CD4-positive, alpha-beta memory T cell (primary cell): ENCODE measurements at places on chromosomes 12 and 14.

- no peak for DNase-seq
These were observed 9.8 kb downstream of the CCDC85C start for GRCh38 chr14:99593971-99594841.

GRCh38 chr12:58513852-58514251 is 406.5 kb downstream of the LRIG3 start:
- DNase-seq: no peak

DNA sequence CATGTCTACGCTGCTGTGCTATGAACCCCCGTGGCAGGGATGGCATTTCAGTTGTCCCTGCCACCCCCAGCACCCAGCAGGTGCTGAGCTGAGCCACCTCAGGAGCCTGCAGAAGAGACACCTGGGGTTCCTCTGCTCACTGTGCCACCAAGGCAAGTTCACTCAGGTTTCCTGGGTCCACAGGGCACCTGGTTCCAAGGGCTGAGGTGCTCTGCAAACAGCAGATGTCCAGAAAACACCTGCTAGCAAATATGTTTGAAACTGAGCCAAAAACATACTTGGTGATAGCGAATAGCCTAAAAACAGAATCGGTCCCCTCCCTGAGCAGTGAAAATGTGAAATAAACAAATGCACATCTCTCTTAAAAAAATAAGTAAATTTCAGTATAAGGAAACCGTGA is 35.6 kb upstream of the GPR68 start:
- DNase-seq: no peak

DNA sequence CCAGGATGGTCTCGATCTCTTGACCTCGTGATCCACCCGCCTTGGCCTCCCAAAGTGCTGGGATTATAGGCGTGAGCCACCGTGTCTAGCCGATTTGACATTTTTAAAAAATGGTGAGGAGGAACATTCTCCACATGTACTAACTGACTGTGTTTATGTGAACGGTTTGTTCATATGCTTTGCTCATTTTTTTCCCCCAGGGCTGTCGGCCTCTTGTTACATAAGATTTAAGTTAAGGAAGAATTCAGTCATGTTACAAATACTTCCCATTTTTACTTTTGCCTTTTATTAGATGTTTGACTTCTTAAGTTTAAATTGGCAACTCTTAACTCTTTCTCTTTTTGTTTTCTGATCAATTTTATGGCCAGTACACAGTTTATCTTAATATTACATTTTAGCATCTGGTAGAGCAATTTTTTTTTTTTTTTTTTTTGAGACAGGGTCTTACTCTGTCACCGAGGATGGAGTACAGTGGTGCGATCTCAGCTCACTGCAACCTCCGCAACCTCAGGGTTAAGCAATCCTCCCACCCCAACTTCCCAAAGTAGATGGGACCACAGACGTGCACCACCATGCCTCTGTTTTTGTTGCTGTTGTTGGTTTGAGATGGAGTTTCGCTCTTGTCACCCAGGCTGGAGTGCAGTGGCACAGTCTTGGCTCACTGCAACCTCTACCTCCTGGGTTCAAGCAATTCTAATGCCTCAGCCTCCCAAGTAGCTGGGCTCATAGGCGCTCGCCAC is 9.6 kb downstream of the GNS start:
- DNase-seq: no peak

DNA sequence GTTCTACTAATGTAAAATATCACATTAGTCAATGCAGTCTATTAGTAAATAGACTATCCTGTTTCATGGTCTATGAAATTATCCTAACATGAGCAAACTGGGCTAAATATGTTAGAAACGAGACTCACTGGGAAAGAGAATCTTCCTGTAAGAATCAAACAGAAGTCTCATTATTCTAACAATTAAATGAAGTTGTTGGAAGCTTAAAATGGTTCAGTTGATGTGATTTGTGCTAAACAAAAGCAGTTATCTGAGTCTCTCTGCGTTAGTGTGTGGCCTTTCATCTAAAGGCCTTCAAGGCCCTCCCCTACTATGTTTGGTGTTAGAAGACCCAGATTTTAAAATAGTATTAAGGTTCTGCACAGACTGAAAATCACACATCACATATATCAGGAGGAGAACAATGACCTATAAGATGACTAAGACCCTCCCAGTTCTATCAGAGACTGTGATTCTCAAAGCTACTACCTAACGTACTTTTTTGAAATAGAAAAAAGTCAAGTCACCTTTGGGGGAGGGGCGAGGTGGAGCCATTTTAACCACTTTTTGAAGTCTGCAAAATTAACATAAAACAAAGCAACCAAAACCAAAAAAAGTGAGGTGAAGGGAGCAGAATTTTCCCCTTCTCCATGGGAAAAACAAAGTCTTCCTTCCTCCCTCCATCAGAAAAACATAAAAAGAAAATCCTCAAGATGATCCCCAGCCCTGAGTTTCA is 82.3 kb downstream of the DENND5B start:
- DNase-seq: no peak

- DNase-seq: no peak
These were observed at the start of gene LRCOL1 for GRCh38 chr12:132610051-132610759. TSS of gene LRCOL1 (minus strand) at chr12:132610582. CDS start at chr12:132606251, 4,331 bp downstream.
